ENCODE measurements at places on chromosomes 6 and 20.

GRCh38 chr20:32777177-32777956, 15.2 kb downstream of the DNMT3B start:
- DNase-seq = no peak

DNA sequence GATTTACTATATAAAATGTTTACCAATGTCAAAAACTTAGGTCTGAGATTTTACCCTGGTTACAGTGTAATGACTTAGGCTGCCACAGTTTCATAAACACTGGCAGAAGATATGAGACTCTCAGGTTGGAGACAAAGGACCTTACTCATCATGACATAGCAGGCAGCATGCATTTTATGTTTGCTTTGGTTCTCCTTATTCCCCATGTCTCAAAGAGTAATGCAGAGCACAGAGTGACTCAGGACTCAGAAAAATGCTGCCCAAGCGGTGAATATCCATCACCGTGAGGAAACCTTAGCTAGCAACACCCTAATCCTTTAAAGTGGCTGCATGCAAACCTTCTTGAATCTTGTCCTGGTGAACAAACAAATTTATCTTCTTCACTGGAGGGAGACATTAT, 112.1 kb upstream of the EYS start:
- no peak for DNase-seq

DNA sequence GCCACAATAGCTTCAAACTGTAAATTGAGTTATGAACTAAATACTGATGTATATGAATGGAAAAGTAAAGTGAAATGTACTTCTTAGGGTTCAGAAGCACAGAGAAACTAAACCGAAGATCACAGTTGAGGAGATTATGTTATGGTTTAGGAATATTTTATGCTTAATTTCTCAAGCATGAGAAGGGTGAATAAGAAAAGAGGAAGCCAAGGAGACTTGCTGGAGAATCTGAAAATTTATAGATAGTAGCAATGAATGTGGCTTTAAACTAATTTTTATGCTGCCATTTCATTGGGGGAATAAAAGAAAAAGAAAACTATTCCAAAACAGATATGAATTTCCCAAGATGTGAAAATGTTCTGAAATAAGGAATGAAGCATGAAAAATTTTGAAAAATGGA, 5.6 kb downstream of the ANKS1A start:
- no peak for DNase-seq

GRCh38 chr6:152087096-152087495, 279.6 kb downstream of the ESR1 start:
- DNase-seq = no peak

DNA sequence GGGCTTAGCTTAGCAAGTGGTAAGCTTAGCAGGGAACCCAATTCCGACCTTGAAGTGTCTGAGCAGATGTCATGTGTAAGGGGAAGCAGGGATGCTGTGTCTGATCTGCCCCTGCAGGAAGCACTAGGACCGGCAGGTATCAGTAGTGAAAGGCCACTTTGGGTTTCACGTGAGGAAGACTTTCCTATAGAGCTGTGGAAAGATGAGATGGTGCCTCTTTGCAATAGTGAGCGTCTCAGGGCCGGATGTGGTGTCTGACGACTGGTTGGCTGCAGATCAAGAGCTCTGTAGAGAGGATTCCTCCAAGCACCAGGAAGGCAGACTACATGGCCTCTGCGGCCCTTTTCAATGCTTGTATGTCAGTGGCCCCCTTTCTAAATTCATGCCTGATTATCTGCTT, 98.3 kb downstream of the TIAM2 start:
- no peak for DNase-seq

DNA sequence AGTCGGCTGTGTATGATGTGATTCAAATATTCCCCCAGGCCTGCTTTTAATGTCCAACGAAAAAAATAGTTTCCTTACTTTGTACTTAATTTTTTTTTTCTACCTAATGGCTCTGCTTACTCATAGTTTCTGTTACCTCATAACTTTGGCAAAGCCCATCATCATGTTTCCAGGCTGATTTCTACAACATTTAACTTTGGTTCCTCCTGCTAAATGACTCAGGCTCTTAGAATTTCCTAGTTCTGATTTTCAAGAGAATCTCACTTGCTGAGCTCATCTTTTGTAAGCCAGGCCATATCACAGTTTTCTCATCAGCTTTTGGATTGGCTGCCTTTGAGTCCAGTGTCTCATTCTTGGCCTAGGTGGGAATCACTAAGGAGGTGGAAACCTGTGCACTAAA, 323.1 kb downstream of the HDGFL1 start:
- DNase-seq = no peak

DNA sequence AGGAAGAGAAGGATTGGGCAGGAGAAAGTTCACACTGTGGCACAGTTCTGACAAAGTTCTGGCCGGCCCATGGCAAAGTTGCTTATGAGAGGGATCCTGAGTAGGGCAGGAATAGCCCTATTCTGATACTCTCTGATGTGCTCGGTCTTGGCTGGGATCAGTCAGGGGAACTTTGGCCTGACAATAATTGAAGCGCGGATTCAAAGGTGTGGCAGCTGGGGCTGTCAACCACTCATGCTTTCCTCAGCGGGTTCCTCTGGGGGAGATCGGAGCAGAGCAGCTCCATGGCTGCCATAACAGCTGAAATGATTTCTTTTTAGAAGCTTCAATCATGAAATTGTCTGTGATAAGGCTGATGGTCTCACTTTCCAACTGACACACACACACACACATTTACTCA, 714.1 kb downstream of the DHX35 start:
- no peak for DNase-seq

DNA sequence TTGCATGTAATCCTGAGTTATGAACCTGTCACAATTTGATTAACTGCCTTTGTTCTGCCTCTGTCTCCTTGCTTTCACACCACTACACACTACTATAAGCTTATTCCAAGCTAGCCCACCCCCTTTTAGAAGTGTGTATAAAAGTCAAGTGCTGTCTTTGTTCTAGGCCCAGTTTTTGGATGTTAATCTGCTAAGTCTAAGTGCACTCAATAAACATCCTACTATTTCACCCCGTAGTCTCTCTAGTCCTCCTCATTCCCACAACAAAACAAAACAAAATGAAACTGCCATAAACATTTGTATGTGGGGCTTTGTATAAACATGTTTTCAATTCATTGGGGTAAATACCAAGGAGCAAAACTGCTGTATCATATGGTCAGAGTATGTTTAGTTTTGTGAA, 16.1 kb upstream of the SPACA1 start:
- DNase-seq = no peak

DNA sequence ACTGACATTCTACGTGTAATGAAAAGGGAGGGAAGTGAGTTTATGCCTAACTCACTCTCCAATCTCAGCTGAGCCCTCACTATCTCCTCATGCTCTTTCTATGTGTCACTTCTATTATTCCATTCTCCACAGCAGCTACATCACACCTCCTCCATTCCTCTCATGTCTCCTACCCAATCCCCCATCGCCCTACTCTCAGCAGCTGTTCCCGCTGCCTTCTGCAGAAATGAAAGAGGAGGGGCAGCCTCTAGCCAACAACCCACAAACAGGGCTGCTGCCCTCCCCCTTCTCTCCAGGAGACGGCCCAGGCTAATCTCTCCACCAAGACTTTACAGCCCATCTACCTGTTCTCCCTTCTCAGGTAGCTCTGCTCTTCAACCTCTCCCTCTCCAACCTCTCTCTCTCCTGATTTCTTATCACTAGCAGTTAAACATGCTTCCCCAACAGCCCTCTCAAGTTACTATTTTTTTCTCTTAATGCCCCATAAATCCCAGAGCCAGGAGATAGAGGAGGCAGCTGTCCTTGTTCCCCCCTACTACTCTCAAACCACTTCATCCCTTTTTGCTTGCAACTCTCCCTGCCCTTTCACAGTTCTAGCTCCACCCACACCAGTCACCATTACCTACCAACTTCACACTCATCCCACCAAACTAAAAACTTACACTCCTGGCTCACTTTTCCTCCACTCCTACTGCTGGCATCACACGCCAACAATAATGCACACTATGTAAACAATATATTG, 136.5 kb downstream of the BTBD9 start:
- DNase-seq = no peak

- no peak for DNase-seq
Measured at GRCh38 chr6:106974336-106974998, at the start of gene CD24. Gene CD24, minus strand, starts transcription at chr6:106974729. Its CDS starts 83 bp downstream, at chr6:106974646.

- DNase-seq = no peak
Measured at GRCh38 chr6:158408552-158409130, 96.4 kb downstream of the TULP4 start.

DNA sequence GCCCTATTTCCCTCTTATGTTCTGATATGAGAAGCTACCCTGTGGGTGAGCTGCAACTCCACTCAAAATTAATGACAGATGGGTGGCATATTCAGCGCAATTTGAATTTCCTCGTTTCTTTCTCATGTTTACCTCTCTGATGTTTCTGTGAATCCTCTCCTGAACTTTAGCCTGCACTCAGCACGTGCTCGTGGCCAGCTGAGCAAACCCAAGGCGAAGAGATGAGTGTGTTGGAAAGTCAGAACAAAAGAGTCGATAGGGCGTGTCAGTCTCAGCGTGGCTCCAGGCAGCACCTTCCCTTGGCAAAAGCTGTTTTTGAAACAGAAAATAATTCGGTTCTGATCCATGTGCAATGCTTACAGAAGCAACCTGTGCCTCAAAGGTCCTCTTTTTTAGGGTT, 226.1 kb upstream of the GMDS start:
- no peak for DNase-seq

- no peak for DNase-seq
Measured at GRCh38 chr6:166955865-166956443, 396 bp downstream of the RNASET2 start.

DNA sequence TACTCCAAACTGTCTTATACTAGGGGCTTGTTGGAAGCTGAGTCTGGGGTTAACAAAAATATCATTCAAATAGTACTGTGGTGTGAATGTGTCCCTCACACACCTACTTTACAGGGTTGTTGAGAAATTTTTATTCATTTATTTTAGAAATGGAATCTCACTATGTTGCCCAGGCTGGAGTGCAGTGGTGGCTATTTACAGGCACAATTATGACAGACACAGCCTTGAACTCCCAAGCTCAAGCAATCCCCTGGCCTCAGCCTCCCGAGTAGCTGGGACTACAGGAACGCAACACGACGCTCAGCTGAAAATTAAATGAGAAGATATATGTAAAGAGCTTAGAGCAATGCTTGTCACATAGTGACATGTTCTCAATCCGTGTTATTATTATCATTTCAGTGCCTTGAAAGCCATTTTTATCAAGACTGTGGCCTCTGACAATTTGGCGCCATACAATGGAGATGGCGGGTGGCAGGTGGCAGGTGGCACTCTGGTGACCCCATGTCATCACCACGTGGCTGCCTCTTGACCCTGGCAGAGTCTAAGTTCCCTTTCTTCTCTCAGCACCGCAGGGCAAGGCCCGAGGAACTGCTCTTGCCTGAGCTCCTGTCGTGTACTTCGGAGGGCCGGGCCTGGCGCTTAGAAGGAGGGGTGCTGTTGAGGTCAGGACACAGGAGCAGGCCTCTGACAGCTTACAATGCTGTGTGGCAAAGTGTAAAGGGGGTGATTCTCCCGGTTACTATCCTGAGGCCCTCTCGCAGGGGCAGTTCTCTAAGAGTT, 64.5 kb downstream of the STX11 start:
- DNase-seq = no peak

- no peak for DNase-seq
Measured at GRCh38 chr6:44841829-44842228, 454.3 kb downstream of the CDC5L start.

- DNase-seq = no peak
Measured at GRCh38 chr6:150149146-150149545, 6.3 kb downstream of the PPP1R14C start.

GRCh38 chr6:26195376-26195923, 108.2 kb downstream of the HFE start:
- DNase-seq = peak; percentile 67
